ENCODE measurements at places on chromosomes 12 and 14. TPM values are rescaled to one million over a fixed set of nuclear protein-coding genes. Genes with fewer than 3 reads are reported as not detected.

DNA sequence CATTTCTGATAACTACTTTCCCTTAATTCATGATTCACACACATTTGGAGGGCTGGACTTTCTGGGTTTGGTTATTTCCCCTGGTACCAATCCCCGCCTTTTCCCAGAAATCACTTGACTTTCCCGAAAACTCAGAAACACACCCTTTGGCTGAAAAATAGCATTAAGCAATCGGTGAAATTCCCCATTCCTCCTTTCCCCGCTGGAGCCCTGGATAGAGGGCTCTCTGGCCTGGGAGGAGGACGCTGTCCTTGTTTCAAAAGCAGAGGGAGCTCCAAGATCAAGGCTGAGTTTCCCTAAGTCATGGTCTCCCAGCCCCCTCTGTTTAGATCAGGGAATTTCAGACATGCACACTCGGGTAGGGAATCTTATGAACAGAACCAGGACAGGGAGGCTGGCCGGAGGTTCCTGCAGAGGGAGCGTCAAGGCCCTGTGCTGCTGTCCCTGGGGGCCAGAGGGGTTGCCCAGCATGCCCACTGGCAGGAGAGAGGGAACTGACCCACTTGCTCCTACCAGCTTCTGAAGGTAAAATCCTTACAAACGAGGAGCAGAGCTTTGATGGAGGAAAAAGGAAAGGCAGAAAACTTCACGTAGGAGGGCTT, at the start of gene C1S:
Gene C1S (plus strand): TSS at position 366 of the 602 bp plus-strand sequence. CDS start 1,195 bp downstream, outside the sequence.
- H3K27me3 ChIP-seq = no peaks in the 10 kb centered on the region
- peak within 1 kb of the TSS; percentile 59 for H3K27ac ChIP-seq
- peak within 1 kb of the TSS; percentile 17 for H3K4me3 ChIP-seq
- no peaks in the 10 kb centered on the region for H3K36me3 ChIP-seq

Gene CBLN3
- total RNA-seq = 2.4 TPM

DNA sequence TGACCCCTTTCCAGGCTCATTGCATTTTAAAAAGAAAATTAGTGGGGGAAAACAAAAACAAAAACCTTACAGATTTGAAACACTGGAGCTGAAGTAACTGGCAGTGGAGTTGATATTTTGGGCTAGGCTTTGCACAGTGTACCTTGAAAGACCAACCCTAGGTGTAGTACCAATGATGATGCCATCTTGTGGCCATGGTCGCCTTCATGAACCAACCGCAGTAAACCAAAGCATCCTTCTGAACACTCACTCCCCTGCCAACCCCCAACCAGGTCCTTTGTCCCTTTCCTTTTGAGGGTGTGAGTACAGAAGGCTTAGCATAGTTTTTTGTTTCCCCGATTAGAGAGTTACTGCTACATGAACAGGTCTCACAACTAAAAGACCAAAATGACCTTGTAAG, 5.9 kb downstream of the TOMM20L start:
- H3K4me3 ChIP-seq = no peak overlapping the region
- no peaks in the 10 kb centered on the region for H3K4me1 ChIP-seq
- no peak overlapping the region for H3K27ac ChIP-seq
- H3K27me3 ChIP-seq = no peaks in the 10 kb centered on the region
- H3K36me3 ChIP-seq = no peaks in the 10 kb centered on the region

GRCh38 chr14:68822132-68822651, 29.3 kb upstream of the ZFP36L1 start:
- no peaks in the 10 kb centered on the region for H3K27me3 ChIP-seq
- H3K27ac ChIP-seq = no peak overlapping the region
- H3K4me3 ChIP-seq = no peak overlapping the region
- no peaks in the 10 kb centered on the region for H3K36me3 ChIP-seq
- no peak for DNase-seq
- H3K4me1 ChIP-seq = peaks cover 4% of the 10 kb centered on the region

DNA sequence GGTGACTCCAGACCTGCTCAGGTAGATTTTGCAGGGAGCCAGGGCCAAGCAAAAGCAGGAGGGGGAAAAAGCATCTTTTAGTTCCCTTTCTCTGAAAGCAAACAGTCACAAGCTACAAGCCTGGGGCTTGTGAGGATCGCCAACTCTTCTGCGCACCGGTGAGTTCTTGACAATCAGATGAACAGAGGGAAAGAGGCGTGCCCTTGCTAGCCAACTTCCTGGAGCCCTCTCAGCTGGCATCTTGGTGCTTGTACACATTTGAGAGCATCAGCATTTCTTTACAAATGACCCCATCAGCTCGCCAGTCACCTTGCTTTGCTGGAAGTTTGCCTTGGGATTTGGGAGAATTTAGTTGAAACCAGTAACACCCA, 55.5 kb downstream of the ZNF664 start:
- H3K36me3 ChIP-seq = no peaks in the 10 kb centered on the region
- H3K4me3 ChIP-seq = no peak overlapping the region
- H3K27me3 ChIP-seq = no peaks in the 10 kb centered on the region
- H3K4me1 ChIP-seq = no peaks in the 10 kb centered on the region
- DNase-seq = no peak

- no peak overlapping the region for H3K4me3 ChIP-seq
- no peak overlapping the region for H3K27ac ChIP-seq
- DNase-seq = peak; percentile 32
- no peaks in the 10 kb centered on the region for H3K36me3 ChIP-seq
- no peaks in the 10 kb centered on the region for H3K4me1 ChIP-seq
Observed at GRCh38 chr14:30214461-30215090, 286.9 kb upstream of the PRKD1 start.

DNA sequence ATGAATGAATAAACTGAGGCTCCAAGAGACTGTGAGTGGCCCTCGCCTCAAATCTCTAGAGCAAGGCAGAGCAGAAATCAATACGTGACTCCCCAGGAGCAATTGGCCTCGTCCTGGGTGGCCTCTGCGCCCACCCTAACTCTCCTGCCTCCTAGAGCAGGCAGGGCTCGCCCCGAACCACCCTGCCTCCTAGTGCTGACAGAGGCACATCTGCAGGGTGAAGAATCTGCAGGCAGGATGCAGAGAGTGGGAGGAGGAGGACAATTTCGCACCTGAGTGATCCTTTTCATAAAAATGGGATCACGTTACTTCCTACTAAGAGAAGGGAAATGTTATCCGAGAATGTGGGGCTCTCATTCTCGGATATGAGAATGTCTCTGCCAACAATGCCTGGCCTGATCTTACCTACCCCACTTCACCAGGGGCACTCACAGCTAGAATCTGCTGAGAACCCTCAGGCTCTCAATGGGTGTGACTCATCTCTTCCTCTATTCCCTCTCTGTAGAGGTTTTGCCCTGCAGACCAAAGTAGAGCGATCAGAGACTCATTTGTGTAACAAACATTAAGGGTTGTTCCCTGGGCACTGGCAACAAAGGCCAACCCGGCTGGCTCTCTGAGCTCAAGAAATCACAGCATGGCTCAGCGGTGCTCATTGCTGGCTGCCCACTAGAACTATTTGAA, 61.7 kb upstream of the BCL2L14 start:
- no peak overlapping the region for H3K27ac ChIP-seq
- no peaks in the 10 kb centered on the region for H3K27me3 ChIP-seq
- H3K36me3 ChIP-seq = no peaks in the 10 kb centered on the region
- H3K4me3 ChIP-seq = no peak overlapping the region
- DNase-seq = no peak

Gene KRT83
- 0.74 TPM for total RNA-seq

- no peaks in the 10 kb centered on the region for H3K27me3 ChIP-seq
- no peak overlapping the region for H3K4me3 ChIP-seq
- DNase-seq = no peak
- H3K4me1 ChIP-seq = peaks cover 80% of the 10 kb centered on the region
Observed at GRCh38 chr14:73743431-73743931, 29.3 kb upstream of the PNMA1 start.

DNA sequence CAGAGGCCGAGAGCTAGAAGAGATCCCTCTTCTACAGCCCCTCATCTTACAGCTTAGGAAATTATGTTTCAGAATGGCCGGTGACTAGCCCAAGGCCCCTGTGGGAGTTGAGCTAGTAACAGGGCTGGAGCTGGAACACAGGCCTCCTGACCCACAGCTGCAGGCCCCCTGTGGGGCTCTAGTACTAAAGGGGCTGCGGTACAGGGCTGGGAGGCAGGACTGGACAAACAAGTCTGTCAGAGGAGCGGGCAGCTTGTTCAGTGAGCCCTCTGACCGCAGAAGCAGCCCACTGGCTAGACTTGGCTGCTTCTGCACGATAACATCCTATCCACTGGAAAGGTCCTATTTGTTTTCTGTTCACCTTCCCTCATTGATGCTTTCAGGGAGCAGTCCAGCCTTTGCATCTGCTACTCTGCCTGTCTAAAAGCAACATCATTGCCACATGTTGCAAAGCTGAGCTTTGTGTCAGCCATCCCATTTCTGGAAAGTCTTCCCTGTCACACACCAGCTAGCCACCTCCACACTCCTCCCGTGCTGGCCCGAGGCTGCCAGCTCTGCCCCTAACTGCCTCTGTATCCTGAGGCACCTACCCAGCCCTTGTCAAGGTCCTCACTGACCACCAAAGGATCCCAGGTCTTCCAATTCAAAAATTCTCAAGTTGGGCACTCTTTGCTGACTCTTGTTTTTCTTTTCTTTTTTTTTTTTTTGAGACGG, 10.2 kb downstream of the PSMC1 start:
- H3K4me1 ChIP-seq = no peaks in the 10 kb centered on the region
- no peak overlapping the region for H3K4me3 ChIP-seq
- no peaks in the 10 kb centered on the region for H3K27me3 ChIP-seq
- H3K27ac ChIP-seq = no peak overlapping the region
- DNase-seq = no peak
- H3K36me3 ChIP-seq = no peaks in the 10 kb centered on the region

DNA sequence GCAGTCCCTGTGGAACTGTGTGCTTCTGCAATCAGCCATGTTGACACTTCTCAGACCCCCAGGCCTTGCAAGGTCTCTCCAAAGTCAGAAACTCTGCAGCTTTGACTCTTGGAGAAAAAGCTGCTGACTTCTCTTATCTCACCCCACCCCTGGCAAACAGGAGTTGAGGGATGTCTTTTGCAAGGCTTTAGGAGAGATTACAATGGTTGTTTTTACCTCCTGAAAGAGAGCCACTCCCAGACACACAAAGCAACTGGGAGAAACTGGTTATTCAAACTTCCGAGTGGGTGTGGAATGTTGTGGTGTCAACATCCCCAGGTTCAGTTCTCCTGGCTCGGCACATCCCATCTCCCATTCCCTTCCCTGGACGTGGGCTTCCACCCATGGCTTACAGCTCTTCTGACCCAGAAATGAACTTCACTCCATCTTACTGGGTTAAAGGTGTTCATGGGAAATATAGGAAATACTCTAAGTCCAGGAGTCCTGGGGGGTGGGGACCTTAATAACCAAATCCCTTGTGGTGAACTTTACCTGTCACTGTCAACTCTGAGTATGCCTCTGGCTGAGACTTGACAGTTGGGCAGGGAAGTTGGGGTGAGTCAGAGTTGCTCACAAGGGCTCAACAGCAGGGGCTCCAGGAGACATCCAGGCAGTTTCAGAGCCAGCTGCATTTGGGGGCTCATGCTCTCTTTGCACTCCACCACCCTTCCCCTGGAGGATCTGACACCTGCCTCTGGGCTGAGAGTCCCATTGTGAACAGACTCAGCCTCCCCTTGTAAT, 41.9 kb downstream of the CCDC177 start:
- H3K4me1 ChIP-seq = no peaks in the 10 kb centered on the region
- no peaks in the 10 kb centered on the region for H3K36me3 ChIP-seq
- no peak overlapping the region for H3K27ac ChIP-seq
- no peak for DNase-seq
- H3K27me3 ChIP-seq = no peaks in the 10 kb centered on the region

DNA sequence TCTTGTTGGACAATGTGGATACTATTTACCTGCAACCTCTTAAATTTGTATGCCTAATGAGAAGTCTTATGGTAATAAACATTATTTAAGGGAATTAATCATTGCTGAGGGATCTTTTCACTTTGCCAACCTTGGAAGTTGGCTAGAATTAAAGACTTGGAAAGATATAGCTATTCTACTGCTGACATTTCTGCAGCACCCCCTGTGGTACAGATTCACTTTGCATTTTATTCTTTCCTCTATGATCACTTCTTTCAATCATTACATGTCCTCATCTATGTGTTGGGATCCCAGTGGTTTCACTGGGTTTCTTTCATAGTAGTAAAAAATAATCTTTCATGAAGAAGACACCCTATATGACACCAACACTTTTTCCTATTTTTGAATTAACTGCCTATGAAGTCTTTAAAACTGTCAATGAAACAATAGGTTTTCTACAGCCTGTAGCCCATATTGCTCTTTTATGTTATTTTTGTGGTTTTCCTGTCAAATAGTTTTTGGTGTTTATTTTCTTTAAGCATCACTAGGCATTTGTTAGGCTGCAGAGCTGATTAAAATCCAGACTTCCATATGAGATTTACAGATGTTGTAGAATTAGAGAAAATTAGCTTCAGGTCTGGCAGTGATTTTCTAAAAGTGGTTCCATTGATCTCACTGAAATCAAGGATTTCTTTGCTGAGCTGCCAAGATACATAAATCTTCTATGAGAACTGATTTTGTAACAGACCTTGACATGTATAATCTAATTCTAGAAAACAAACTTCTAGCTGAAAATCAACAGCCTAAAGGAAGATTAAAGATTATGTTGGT, 256.1 kb downstream of the NAV3 start:
- no peak overlapping the region for H3K4me3 ChIP-seq
- no peaks in the 10 kb centered on the region for H3K27me3 ChIP-seq
- no peak overlapping the region for H3K27ac ChIP-seq

GRCh38 chr14:38710881-38711280, 392.2 kb downstream of the SEC23A start:
- no peak for DNase-seq
- H3K4me1 ChIP-seq = no peaks in the 10 kb centered on the region
- no peak overlapping the region for H3K27ac ChIP-seq
- no peaks in the 10 kb centered on the region for H3K36me3 ChIP-seq
- H3K4me3 ChIP-seq = no peak overlapping the region

- H3K27me3 ChIP-seq = no peaks in the 10 kb centered on the region
- no peaks in the 10 kb centered on the region for H3K36me3 ChIP-seq
- H3K4me3 ChIP-seq = no peak overlapping the region
- H3K4me1 ChIP-seq = no peaks in the 10 kb centered on the region
- no peak overlapping the region for H3K27ac ChIP-seq
- DNase-seq = no peak
Observed at GRCh38 chr12:51592034-51592705, 1.1 kb downstream of the SCN8A start.

DNA sequence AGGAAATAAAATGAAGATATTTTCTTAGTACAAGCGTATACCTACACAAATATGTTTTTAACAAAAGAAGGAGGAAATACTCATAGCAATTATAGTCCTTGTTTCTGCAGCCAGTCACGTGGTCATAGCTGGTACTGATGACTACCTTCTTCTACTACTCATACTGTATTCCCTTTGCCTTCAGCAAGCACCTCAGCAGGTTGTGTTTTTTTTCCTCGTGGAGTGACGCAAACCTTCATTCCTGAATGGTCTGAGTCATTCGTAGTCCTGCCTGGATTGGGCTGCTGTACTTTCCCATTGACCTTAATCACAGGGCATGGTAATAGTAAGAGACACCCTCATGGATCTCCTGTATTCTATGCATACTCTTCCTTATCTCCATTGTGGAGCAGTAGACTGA, 25.7 kb upstream of the SLC16A7 start:
- no peak for DNase-seq
- H3K4me3 ChIP-seq = no peak overlapping the region
- H3K27ac ChIP-seq = no peak overlapping the region
- H3K4me1 ChIP-seq = no peaks in the 10 kb centered on the region
- no peaks in the 10 kb centered on the region for H3K36me3 ChIP-seq

Gene IFNG-AS1
- total RNA-seq = not detected

Gene TAS2R19
- 1.2 TPM for total RNA-seq

GRCh38 chr12:54991161-54991990, 6.8 kb upstream of the TESPA1 start:
- H3K27me3 ChIP-seq = no peaks in the 10 kb centered on the region
- H3K4me3 ChIP-seq = no peak overlapping the region
- no peaks in the 10 kb centered on the region for H3K36me3 ChIP-seq

Gene PPM1H
- total RNA-seq = 27.0 TPM
